ENCODE measurements at places on chromosomes 3 and 15.
A peak's percentile ranks its signal among the peaks of the same experiment; 100 is the strongest.

- H3K27ac ChIP-seq, result no peak overlapping the region
- no peak overlapping the region for H3K4me3 ChIP-seq
- H3K4me1 ChIP-seq, result peaks cover 3% of the 10 kb centered on the region
- H3K27me3 ChIP-seq, result peaks cover 34% of the 10 kb centered on the region
- DNase-seq, result no peak
These were observed 2.2 kb downstream of the MYRIP start for GRCh38 chr3:39811561-39811960.

DNA sequence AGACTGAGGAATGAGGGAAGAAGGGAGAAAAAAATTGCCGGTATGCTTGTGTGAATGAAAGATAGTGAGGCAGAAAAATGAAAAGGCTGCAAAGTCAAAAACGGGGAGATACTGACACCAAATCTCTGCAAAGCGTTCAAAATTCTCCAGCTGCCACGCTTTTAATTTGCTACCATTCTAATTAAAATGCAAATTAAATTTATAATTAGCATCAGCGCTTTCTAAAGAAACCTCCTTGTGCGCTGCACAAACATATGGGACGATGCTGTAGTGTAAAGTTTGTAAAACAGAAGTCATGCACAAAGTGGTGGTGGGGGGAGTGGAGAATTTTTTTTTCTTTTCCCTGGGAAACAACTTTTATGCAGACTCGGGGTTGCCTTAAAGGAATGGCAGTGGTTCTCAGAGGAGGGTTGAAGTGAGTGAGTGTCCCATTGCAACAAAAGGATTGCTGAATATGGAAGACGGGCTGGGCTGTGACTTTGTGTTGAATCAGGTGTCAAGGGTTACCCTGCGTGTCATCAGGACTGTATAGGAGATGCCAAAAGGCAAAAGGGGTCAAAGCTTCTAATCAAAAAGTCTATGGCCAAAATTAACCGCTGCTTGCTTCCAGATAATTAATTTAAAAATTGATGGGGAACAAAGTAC is 472.2 kb downstream of the NR2F2 start:
- no peaks in the 10 kb centered on the region for H3K36me3 ChIP-seq
- H3K4me3 ChIP-seq, result no peak overlapping the region
- no peak overlapping the region for H3K27ac ChIP-seq
- no peaks in the 10 kb centered on the region for H3K4me1 ChIP-seq

DNA sequence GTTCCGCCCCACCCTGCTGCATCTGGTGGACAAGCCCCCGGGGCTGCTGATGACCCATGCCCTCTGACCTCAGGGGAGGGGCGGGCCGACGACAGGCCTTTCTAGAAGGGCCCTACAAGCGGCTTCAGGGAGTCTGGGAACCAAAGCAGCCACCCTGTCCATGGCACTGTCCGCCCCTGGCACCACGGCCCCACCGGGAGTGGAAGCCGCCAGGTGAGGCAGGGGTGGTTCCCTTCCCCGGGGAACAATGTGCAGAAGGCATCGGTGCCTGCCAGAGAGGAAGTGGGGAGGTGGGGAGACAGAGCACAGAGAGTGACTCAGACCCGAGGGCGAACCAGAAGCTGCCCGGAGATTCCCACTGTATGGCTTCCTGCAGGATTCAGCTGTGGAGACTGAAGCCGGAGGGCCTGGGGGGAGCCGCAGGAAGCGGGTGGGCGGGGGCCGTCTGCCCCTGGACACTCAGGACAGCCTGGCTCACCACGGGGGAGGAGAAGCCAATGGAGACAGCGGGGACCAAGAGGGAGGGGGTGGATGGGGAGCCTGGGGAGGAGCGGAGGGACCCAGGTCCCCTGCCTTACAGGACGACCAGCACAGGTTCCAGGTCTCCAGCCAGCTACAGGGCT is 134.0 kb downstream of the TPRA1 start:
- H3K4me1 ChIP-seq, result peaks cover 9% of the 10 kb centered on the region
- H3K27me3 ChIP-seq, result peaks cover 19% of the 10 kb centered on the region
- H3K36me3 ChIP-seq, result no peaks in the 10 kb centered on the region
- DNase-seq, result no peak
- peak overlapping the region; percentile 29 for H3K4me3 ChIP-seq

- H3K27ac ChIP-seq, result no peak overlapping the region
These were observed 357.2 kb downstream of the CLSTN2 start for GRCh38 chr3:140292170-140292569.

DNA sequence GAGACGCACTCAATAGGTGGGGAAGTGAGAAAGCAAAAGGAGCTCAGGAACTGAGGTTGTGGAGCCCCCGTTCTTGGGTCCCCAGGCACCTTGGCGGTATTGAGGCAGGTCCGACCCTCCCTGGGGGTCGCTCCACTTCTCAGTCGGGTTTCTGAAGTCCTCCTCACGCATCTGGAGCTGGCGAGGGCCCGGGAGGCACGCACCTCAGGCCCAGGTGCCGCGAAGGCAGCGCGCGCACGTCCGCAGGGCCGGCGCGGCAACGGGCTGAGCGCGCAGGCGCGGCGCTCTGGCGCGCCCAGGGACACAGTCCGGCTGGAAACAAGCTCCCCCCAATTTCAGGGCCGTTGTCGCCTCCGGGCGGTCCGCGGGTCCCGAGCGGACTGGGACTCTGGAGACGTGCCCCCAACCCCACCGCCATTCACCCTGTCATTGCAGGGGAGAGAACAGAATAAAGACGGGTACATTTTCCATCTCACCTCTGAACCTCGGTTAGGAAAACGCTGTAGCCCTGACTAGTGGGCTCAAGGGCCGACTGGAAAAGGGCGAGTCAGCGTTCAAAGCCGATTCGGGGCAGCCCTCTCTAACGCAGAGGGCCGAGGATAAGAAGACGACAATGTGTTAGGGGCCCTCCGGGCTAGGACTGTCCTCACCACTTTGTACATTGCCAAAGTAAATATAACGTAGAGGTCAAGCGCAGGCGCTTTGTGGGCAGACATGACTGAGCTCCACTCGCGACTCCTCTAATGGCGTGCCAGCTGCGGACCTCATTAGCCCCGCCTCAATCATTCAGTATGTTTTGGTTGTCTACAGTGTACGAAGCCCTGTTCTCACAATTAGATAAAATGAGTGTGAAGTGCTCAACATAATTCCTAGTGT is at the start of gene ZNF770:
Gene ZNF770, minus strand, starts transcription at position 261 of the 876 bp plus-strand sequence. CDS start 4,853 bp downstream, outside the sequence.
- peak within 1 kb of the TSS; percentile 89 for H3K27ac ChIP-seq
- peak; percentile 29 for DNase-seq
- H3K27me3 ChIP-seq, result no peaks in the 10 kb centered on the region

- no peaks in the 10 kb centered on the region for H3K36me3 ChIP-seq
- H3K27me3 ChIP-seq, result no peaks in the 10 kb centered on the region
- DNase-seq, result no peak
- no peak overlapping the region for H3K4me3 ChIP-seq
These were observed 34.4 kb downstream of the CYP11A1 start for GRCh38 chr15:74333093-74333492.

GRCh38 chr3:64187065-64187959 is 38.0 kb downstream of the PRICKLE2 start:
- H3K27ac ChIP-seq, result no peak overlapping the region
- DNase-seq, result no peak
- no peaks in the 10 kb centered on the region for H3K27me3 ChIP-seq
- no peak overlapping the region for H3K4me3 ChIP-seq
- H3K4me1 ChIP-seq, result peaks cover 9% of the 10 kb centered on the region
- no peaks in the 10 kb centered on the region for H3K36me3 ChIP-seq

GRCh38 chr15:57310876-57311275 is 65.4 kb upstream of the CGNL1 start:
- H3K27ac ChIP-seq, result no peak overlapping the region
- H3K27me3 ChIP-seq, result no peaks in the 10 kb centered on the region
- no peaks in the 10 kb centered on the region for H3K36me3 ChIP-seq
- peaks cover 5% of the 10 kb centered on the region for H3K4me1 ChIP-seq
- DNase-seq, result no peak

DNA sequence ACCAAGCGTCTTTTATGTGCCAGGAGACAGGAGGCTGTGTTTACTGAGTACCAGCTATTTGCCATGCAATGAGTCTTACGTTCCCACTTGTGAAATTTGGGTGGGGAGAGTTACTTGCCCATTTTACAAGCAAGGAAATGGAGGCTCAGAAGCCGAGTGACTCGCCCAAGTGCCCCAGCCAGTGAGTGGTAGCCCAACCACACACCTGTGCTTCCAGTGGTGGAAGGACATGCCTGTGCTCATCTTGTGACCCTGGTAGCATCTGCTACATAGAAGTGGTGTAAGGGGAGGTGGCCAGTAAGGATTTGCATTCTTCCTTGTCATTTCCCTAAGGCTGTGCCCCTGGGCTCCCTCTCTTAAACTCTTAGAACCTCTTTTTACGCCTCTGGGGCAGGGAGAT is 49.3 kb downstream of the FBLN2 start:
- H3K4me3 ChIP-seq, result no peak overlapping the region
- no peaks in the 10 kb centered on the region for H3K36me3 ChIP-seq
- H3K27me3 ChIP-seq, result no peaks in the 10 kb centered on the region
- H3K27ac ChIP-seq, result no peak overlapping the region
- no peak for DNase-seq

Measured in H1 (cell line).